Renal cortical epithelial cell (primary cell): ENCODE measurements at places on chromosomes 11 and 22.

DNA sequence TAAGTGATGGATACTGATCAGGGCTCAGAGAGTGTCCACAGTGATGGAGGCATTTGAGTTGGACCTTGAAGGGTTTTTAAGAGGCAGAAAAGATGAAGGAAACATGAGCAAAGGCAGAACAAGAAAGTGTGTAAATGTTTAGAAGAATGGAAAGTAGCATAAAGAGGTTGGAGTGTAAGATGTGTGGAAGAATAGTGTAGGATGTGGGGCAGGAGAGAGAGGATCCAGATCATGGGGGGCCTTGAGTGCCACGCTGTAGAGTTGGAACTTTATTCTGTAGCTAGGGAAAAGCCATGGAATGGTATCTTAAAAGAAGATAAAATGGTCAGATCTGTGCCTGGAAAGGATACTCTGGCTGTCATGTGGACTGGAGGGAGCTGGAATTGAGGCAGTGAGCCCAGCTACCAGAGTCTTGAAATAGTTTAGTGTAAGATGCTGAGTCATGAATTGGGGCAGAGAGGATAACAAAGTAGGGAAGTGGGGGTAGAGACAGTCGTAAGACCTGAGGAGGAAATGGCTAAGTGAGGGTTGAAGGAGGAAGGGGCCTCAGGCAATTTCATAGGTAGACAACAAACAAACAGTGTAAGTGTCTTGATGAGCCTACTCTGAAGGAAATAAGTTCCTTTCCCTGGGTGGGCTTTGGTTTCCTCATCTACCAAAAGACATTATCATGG, 6.7 kb downstream of the KCNE3 start:
- DNase-seq: peak; percentile 79

- no peak for DNase-seq
Observed at GRCh38 chr22:26927821-26928220, 270.4 kb downstream of the MIAT start.

DNA sequence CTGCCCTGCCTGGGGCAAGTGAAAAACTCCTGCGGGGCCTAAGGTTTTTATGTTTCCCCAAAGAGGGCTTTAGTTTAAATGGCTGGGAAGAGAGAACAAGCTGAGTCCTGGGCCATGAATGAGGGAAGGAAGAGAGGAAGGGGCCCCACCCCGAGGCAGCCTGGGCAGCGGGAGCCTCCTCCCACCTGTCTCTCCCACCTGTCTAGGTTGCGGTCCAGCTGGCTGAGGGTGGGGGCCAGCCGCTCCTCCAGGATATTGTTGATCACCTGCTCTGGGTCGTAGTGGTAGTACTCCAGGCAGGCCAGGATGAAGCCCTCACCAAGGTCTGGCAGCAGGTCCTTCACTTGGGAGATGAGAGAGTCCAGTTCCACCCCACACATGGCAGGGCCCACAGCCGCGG, 34.6 kb downstream of the UQCR10 start:
- no peak for DNase-seq

DNA sequence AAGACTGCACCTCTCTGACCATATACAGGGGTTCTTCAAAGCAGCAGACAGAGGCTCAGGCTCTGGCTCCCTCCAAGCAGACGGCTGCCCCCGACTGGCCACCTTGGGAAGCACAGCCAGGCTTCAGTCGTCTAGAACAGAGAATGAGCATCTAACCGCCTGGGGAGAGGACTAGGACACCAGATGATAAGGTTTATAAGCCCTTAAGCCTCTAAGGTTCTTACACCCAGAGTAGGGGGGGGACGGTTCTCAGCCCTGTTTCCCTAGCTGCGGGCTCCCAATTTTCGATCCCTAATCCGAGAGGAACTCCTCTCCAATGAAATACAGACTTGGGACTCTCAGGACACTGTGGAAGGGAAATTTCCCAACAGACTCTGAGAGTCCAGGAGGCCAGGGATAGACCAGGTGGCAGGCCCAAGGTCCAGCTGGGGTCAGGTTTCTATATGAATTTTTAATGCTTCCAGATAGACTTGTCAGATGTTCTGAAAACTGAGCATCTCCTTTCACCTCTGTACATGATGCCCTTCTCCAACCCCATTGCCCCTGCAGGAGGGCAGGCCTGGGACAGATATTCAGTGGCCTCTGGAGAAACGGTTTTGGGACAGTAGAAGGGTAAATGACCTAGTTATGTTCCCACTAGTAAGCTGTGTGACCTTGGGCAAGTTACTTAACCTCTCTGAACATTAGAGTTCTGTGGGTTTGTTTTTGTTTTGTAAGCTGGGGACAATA, 20.2 kb downstream of the RTN4RL2 start:
- peak; percentile 22 for DNase-seq

- no peak for DNase-seq
Observed at GRCh38 chr11:2802389-2803185, 83.0 kb downstream of the CDKN1C start.
